Amniotic epithelial cell (primary cell): ENCODE measurements at places on chromosomes 6 and 20.

DNA sequence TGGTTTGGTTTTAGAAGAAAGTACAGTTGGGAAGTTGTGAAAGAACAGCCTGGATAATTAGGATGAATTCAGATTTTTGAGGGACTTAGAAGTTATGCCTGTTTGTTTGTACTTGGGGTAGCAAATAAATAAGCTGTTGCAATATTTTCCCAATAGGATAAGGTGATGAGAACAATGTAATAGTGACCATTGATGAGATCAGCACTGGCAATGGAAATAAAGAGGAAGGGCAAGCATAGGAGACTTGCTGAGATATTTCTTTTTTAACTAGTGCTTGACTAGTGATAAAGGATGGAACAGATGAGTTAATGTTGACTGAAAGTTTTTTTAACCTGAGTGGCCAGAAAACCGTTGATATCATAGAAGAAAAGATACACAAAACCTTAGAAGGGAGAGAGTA is 498.8 kb downstream of the CDKAL1 start:
- no peak for DNase-seq

DNA sequence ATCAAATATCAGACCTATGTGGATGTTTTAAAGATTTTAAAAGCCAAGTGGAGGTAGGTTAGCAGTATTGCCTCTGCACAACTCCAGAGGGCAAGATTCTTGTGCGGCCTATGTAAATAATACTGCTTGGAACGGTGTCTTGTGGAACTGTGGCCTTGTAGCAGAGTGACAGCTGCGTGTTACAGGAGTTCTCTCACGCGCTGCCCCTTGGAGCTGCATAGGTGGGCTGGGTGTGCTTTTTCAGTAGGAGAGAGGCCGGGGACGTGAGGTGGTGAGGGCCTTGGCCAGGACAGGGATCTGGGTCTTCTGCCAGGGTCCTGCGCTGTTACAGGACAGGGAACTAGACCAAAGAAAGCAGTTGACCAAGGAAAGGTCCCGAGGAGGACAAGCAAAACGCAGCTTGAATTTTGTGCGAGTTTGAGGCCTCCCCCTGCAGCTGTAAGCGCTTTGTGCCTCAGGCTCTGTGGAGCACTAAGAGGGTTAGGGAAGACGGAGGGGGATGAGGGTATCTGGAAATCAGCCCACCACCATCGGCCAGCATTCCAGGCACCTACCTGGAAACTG is 1.5 kb downstream of the TMEM181 start:
- DNase-seq: no peak

DNA sequence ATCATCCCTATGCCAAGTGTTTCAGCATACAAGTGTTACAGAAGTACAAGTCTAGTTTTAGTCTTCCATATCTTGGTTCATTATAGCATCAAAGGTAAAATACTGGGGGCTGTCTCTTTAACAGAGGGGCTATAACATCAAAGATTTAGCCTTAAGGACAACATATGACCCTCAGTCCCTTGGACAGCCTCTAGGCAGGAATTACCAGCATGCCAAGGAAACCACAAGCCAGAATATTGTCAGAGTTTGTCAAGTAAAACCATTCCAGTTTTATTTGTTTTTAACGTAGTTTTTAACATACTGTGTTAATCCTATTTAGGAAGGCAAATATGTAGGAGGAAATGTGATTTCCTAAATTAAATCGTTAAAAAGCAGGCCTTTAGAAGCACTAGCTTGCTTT is 18.6 kb downstream of the ZKSCAN8 start:
- no peak for DNase-seq

DNA sequence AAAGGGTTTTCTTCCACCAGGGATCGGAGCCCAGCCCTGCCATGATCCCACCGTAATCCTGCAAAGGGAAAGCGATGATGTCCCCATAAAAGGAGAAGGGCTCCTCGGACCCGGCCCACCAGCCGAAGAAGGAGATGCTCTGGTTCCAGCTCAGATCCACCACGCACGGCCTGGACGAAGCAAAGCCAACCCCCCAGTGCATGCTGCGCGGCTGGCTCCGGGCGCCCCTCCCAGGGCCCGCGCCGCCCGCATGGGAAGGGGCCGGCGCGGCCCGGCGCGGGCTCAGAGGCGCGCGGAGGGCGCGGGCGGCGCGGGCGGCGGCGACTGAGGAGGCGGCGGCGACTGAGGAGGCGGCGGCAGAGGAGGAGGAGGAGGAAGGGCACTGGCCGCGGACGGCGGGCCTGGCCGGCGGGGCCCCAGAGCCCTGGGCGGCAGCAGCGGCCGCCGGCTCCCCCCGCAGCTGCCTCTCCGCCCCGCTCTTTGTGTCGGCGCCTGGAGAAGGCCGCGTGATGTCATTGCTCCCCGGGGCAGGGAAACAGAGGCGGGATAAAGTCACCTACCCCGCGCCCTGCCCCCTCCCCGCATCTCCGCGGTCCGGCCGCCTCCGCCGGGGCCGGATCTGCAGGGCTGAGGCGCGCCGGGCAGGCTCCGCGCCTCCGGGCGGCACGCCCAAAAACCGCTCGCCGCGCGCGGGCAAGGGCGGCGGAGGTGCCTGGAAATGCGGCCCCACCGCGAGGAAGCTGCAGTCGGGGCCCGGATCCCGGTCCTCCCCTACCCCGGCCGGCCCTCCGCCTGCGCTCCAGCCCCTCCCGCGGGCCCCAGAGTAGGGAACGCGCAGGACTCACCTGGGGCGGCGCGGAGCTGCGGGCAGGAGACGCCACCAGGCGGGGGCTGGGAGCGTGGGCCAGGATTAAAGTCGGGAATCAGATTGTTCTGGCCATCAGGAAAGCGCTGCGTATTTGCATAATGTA is at the start of gene FAXC:
Gene FAXC (minus strand): TSS at position 504 of the 971 bp plus-strand sequence. CDS start 302 bp downstream, at position 202.
- DNase-seq: no peak

DNA sequence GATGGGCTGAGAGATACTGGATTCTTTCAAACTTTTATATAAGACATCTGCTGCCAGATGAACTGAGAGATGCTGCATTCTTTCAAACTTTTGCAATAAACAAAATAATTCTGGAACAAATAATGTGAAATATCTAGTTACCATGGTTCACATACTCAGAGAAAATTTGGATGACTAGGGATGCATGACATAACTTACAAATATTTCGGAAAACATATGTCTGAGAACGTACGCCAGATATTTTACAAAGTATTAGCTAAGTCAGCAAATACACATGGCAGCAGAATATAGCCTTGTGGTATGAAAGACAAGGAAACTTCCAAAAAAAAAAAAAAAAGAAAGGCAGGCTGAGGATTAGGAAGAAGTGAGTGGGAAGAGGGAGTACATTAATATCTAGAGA is 113.3 kb upstream of the TRAF3IP2 start:
- no peak for DNase-seq

- DNase-seq: peak; percentile 39
Measured at GRCh38 chr6:21375151-21376116, 218.1 kb upstream of the SOX4 start.

- peak; percentile 94 for DNase-seq
Measured at GRCh38 chr6:139764498-139764986, 390.1 kb upstream of the CITED2 start.
